HT-29 (cell line): ENCODE measurements at places on chromosomes 2 and 18.

GRCh38 chr2:1482981-1483380, 69.7 kb downstream of the TPO start:
- no peak for DNase-seq

DNA sequence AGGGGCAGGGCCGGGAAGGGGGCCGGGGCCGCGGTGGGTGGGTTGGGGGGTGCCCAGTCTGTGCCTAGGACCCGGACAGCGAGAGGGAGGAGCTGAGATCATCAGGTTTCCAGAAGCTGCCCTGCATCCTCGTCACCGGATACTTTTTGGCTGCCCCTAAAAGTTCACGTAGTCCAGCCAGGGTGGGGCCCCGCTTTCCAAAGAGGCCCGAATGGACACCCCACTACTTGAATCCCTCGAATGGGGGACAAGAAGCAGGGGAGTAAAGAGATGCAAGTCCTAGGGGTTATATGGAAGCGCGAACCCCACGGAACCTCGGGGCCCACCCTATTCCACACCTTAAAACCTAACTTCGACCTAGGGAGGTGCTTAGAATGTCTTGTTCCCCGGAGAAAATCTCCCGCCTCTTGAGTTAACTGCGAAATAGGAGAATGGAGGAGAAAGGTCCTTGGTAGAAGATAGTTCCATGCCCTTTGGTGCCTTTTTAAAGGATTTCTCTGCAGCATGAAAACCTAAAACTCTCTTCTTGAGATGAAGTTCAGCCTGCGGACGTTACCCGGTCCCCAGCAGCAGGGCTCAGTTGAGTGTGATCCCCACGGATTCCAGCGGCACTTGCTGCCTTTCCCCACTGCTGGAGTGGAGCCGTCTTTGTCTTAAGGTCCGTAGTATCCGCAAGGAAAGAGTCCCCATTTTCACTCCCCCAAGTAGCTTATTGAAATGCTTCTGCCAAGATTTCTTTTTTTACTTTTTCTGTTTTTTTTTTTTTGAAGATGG, 2.1 kb upstream of the RNF152 start:
- DNase-seq = no peak

DNA sequence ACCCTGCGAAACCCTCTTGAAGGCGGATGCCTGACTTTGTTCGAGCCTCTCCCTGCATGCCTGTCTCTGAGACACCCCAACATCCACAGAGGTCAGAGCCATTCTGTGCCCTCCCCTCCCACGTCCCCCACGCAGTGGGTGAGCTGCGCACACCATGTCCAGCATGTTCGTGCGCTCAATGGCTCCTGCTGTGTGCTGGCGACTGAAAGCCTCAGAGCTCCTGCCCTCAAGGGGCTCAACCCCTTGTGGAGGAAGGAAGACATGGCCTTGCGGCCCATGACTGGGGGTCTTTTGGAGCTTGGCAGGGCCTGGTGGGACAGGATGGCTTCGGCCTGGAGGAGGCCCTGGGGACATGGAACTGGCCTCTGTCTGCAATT, 45.7 kb downstream of the ANKMY1 start:
- DNase-seq = no peak

DNA sequence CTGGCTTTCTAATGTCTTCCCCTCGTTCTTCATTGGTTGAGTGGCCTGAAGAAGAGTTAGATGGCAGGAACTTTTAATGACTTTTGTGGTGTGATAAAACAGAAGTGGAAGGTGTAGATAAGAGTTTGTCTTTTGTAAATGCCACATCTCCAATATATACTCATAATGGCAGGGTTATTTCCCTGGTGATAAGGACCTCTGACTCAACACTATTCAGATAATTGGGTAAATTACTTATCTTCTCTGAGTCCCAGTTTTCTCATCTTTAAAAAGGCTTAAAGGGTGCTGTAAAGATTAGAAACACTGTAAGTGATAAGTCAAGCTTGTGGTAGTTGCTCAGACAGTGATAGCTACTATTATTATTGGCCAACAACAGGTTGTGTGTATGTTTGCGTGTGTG, 9.5 kb downstream of the KLHL14 start:
- DNase-seq = no peak

- DNase-seq = no peak
Observed at GRCh38 chr2:5020116-5020875, 671.9 kb upstream of the SOX11 start.

DNA sequence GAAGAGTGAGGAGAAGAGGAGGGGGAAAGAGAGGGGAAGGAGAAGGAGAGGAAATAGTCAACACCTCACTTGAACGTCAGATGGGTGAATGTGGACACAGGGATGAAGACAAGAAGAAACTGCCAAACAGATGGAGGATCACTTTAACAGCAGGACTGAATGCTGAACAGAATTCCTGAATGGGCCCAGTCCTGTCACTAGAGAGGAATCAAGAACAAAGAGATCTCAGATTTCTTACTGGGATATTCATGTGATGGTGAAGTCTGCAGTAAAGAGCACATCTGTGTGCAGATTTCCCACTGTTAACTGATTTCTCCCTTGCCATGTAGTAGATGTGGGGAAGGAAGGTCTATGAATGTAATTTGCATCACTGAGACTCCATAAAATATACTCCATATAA, 135.4 kb downstream of the L3MBTL4 start:
- DNase-seq = no peak
